Neural crest cell (in vitro differentiated cells): ENCODE measurements at places on chromosomes 11 and 22. TPM values are rescaled to one million over a fixed set of nuclear protein-coding genes. Genes with fewer than 3 reads are reported as not detected.

- no peak for DNase-seq
Observed at GRCh38 chr11:66915046-66915832, 42.9 kb downstream of the PC start.

- DNase-seq, result peak; percentile 51
Observed at GRCh38 chr11:69296890-69297786, 3.2 kb downstream of the MYEOV start.

OR8D4 gene
- total RNA-seq, result not detected in 2 replicates

ATG2A gene
- total RNA-seq, result 24.1 and 24.8 TPM in 2 replicates

C1QTNF4 gene
- total RNA-seq, result 18.9 and 21.4 TPM in 2 replicates
